ENCODE measurements at places on chromosomes 4 and X.

GRCh38 chr4:183249854-183250253, 70.2 kb downstream of the CLDN22 start:
- DNase-seq = peak; percentile 64

DNA sequence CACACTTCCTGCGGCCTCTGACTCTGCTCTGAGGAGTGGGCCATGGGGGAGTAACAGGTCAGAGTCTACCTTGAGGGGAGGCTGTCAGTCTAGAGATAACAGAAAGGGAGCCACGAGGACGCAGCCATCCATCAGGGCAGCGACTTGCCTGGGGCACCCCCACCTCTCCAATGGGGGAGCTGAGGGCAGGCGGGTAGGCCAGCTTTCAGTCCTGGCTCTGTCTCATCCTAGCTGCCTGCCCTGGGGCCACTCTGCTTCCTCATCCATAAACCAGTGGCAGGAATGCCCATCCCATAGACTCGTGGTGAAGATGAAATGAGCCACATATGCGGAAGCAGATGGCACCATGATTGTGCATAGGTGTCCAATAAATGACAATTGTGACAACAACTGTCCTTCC, 13.2 kb downstream of the MAGED2 start:
- no peak for DNase-seq

DNA sequence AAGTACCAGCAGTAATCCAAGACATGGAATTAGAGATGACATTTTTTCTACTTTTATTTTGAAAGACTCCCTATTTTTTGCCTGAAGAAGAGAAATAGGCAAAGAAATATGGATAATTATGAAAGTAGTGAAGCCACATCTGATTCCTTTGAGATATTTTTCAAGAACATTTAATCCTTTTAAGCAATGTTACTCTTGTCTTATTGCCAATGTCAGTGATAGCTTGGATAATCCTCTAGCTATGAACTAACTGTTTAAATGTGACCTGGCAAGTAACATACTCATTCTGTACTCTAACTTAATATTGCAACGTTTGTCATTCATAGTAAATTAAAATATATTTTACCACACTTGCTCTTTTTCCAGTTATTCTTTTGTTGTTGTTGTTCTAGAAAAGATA, 181.3 kb downstream of the VEGFC start:
- no peak for DNase-seq

DNA sequence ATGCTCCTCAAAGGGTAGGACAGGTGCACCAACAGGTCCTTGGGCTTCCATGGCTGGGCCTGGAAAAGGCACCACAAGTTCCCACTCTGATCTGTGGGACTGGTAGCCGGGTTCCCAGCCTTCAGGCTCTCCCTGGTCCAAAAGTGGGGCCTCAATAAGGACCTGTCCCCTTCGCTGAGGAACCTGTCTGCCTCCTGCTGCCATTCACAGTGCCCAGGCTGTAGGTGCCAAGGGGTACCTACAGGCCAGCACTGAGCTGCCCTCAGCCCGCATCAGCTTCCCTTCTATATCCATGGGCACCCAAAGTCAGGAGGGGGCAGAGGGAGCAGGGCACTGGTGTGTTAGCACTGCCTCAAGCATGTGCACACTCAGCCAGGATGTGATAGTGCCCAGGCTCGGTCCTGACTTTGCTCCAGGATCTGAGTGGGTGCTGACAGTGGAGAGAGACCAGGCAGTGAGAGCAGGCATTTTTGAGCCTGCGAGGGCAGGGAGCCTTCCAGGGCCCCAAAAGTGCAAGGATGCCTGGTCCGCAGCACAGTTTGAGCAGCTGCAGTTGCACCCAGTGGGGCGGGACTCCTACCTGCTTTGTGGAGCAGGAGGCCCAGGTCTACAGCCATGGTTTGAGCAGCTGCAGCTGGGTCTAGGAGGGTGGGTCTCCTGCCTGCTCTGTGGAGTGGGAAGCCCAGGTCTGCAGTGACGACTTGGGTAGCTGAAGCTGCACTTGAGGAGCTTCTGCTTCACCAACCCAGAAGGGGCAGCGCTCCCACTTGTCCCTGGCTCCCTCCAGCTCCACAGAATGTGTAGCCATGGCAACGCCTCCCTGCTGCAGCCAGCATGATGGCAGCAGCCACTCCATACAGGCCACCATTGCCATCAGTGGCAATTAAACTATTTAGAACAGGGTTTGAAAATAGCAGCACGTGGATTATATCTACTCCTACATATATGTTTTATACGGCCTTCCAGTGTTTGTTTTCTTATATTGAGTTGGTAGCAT, 376.4 kb downstream of the KCTD8 start:
- no peak for DNase-seq

GRCh38 chr4:173418639-173419038, 19.7 kb upstream of the SCRG1 start:
- DNase-seq = no peak

- no peak for DNase-seq
Measured at GRCh38 chr4:23875317-23875716, 14.5 kb downstream of the PPARGC1A start.

Data from astrocyte of the hippocampus (primary cell).